ENCODE measurements at places on chromosomes 6 and 20.

DNA sequence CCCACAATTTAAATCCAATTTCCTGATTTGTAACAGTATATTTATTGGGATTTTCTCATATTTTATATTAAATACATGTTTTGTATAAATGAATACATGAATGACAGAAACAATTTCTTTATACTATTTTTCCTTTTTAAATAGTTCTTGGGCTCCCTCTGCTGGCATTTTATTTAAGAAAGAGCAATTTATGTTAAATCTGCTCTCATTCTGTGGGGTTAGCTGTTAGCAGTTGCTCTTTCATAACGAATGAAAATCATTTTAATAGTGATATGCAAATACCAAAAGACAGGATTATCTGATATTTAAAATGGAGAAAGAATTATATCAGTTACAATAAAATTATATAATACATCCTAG is 118.3 kb downstream of the RALGAPA2 start:
- DNase-seq: no peak

DNA sequence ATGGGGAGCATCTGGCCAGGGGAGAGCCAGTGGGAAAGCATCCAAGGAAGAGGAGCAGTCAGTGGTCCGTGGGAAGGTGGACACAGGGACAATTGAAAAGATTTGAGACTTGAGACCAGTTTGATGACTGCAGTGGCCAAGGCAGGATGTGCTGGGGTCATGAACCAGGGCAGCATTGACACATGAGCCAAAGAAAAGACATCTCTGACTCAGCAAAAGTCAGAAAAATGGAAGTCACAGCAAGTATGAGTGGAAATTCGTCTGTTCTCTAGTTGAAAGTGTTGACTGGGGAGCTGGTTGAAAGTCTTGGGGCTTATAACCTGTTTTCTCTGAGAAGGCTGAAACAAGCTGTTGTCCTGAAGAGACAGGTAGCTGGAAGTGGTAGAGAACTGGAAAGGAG is 31.3 kb downstream of the RAB22A start:
- no peak for DNase-seq

GRCh38 chr6:153210083-153210482 is 79.0 kb upstream of the RGS17 start:
- DNase-seq: no peak

GRCh38 chr20:7716286-7716972 is 223.8 kb downstream of the HAO1 start:
- no peak for DNase-seq

DNA sequence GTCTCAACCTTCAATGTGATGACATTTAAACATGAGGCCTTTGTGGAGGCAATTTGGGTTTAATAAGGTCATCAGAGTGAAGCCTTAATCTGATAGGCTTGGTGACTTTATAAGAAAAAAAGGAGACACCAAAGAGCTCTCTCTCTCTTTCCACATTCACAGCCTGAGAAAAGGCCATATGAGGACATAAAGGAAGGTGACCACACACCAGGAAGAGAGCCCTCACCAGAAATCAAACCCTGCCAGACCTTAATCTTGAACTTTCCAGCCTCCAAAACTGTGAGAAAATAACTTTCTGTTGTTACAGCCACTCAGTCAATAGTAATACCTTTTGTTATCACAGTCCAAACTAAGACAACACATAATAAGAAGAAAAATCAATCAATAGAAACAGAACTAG is 47.7 kb downstream of the COL12A1 start:
- no peak for DNase-seq

GRCh38 chr6:68967549-68968300 is 332.6 kb downstream of the ADGRB3 start:
- DNase-seq: no peak

GRCh38 chr6:144566868-144567615 is 281.9 kb downstream of the UTRN start:
- no peak for DNase-seq

DNA sequence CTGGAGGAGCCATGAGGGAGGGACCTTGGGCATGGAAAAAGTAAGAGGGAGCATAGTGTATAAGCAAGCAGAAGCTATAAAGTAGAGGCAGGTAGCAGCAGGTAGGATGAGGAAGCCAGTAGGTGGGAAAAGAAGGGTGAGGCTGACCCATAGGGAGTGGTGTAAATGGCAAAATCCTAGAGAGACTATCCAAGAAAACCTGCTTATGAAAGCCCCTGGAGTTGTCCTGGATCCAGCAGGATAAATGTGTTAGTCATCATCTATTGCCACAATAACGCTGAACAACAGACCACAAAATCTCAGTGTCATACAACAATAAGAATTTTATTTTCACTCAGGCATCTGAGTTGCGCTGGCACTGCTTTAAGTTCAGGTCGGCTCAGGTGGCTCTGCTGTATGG is 30.2 kb downstream of the CHD6 start:
- DNase-seq: no peak

- DNase-seq: no peak
Measured at GRCh38 chr6:56915832-56916231, 39.1 kb upstream of the BEND6 start.

DNA sequence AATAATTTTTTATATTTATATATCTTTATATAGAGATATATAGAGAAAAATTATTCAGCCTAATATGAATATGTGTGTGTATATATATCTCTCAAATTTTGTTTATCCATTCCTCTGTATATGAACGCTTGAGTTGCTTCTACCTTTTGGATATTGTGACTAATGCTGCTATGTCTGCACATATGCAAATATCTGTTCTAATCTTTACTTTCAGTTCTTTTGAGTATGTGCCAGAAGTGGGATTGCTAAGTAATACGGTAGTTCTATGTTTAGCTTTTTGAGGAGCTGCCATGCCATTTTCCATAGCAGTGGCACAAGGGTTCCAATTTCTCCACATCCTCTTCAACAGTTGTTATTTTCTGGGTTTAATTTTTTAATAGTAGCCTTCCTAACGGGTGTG is 72.8 kb upstream of the CEP85L start:
- DNase-seq: no peak

- DNase-seq: no peak
Measured at GRCh38 chr6:28254121-28254519, 2.1 kb upstream of the ZKSCAN4 start.

DNA sequence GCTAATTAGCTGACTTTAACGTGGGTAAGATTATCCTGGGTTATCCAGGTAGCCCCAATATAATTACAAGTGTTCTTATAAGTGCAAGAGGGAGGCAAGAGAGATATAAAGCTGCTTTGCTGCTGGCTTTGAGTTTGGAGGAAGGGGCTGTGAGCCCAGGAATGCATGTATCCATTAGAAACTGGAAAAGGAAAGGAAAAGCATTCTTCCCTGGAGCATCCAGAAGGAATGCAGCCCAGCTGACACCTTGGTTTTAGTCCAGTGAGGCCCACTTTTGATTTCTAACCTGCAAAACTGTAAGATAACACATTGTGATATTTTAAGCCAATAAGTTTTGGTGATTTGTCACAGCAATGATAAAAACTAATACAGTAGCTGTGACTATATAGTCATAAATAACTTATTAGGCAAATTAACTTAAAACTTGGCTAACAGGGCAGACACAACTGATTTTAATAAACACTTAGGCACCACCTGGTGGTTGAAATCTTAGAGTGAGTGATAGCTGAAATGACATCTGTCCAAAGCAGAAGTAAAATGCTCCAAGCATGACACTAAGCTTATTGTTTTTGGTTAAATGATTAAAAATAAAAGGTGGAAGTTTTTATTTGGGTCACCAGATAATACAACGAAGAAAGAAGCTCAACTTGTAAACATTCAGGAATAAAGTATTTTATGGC is 35.6 kb downstream of the ADGRF4 start:
- no peak for DNase-seq

DNA sequence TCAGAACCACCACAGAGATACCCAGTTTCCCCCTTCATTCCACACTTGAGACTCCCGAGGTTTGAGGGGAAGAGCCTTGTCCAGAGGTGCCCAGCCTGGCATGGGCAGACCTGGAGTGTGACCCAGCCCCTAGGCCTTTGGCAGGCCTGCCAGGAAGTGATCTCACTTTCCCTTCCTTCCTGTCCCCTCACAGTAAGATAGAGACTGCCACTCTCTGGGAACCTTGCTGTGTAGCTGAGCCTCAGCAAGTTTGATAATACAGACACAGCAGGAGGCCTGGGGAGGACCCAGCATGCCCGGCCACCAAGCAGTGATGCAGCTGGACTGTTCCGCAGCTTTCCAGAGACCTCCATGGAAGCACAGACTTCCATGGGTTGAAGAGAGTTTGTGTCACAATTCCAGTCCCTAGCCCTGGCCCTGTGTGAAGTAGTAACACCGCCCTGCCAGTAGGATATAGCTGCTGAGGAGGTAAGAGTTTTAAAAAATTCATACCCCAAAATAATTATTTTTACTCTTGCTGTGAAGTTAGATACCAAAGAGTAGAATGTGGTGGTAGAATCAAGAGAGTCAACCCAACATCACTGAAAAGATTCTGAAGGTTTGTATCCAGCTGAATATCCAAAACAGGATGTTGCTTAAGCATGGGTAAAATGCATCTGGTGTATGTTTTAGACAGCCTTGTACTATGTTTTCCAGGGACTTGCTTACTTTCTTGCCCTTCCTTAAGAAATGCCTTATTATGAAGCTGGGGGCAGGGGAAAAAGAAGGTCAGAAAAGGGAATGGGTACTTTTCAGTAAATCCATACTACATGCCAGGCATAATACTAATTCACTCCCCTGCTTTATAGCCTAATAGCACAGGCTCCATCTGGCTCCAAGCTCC is 16.3 kb downstream of the PKIG start:
- no peak for DNase-seq

GRCh38 chr6:85396159-85396808 is 53.6 kb upstream of the NT5E start:
- DNase-seq: no peak

DNA sequence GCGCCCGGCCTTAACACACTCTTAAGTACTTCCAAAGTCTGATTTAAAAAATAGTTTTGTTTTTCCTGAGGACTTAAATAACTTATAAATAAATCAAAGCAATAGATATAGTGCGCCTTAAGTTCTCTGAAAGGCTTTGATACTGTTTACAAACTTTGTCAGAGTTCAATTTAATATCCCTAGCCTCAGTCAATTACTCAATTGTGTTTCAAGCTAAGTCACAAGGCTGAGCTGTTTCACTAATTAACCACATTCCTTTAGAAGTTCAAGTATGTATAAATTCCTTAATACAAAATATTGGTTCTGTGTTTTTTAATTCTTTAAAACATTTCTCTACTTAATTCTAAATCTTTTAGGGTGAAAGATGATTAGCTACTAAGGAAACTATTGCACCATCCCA is 178.4 kb upstream of the AGPAT4 start:
- no peak for DNase-seq

GRCh38 chr20:20373091-20373571 is 5.2 kb downstream of the INSM1 start:
- DNase-seq: no peak

DNA sequence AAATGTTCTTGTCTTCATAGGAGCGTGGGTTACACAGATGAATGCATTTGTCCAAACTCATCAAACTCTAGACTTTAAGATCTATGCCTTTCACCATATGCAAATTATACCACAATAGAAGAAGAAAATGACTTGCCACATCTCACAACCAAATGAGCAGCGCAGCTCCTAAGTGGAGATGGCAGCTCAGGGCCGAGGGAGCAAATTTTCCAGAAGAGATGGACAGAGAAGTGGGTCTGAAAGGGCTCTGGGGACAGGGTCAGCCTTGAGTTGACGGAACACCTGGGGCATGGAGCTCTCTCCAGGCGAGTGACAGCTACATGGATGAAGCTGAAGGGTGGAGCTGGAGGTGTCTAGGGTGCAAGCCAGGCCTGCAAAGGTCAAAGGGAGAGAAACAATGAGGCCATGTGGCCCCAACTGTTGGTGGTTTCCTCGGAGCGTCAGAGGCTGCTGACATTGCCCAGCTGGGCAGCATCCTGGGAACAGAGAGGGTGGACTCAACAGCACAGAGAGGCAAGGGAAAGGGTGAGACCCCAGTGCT is 228.3 kb downstream of the NRN1 start:
- no peak for DNase-seq

GRCh38 chr6:44969446-44970185 is 358.5 kb upstream of the RUNX2 start:
- DNase-seq: no peak

- DNase-seq: no peak
Measured at GRCh38 chr20:57048027-57048869, 218.2 kb downstream of the BMP7 start.

Measured in stimulated activated CD4-positive, alpha-beta T cell treated with anti-CD3 and anti-CD28 coated beads, Interleukin-1b, Interleukin-23, amount 100 ng/mL, for 1 hour (primary cell).